ENCODE measurements at places on chromosomes 1 and 21.

DNA sequence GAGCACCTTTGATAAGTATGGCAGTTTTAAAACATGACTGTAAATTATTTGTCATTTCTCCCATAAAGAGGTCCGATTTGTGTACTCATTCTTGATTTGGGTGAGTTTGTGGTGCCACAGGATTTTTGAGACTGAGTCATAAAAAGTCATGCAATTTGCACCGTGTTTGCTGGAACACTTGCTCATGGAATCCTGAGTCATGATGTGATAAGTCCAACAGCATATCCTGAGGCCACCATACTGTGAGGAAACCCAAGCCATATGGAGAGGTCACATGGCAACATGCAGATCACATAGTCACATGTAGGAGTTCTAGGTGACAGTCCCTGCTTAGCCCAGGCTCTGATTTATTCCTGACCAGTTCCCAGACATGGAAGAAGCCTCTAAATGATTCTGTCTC lies 40.8 kb upstream of the PRRX1 start:
- no peak for DNase-seq

DNA sequence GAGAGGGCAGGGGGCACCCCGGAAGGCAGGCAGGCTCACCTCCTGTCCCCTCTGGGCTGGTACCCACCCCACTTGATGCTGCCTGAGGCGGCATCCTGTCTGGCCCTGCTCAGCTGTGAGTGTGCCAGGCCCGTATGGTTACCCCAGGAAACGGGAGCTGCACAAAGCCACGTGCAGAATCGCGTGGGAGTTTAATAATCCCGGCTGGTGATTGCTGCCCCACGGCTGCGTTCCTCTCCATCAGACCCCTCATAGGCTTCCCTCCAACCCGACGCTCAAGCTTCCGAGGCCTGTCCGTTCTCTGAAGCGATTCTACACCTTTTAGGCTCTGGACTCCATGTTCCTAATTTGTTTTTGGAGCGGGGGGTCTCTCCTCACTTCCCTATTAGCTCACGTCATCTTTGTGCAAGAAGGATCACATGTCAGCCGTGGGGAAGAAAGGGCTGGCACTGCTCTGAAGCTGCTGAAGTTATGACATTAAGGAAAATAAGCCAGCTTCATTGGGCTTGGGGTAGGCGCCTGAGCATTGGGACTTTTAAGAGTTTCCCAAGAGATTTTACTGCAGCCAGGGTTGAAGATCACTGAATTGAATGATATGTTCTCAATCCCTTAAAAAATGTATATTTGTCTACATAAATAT lies 1.1 kb upstream of the B3GALT5 start:
- no peak for DNase-seq

GRCh38 chr21:40139636-40140035 lies 272.4 kb downstream of the PCP4 start:
- no peak for DNase-seq

GRCh38 chr1:8092657-8093056 lies 66.5 kb upstream of the ERRFI1 start:
- no peak for DNase-seq

DNA sequence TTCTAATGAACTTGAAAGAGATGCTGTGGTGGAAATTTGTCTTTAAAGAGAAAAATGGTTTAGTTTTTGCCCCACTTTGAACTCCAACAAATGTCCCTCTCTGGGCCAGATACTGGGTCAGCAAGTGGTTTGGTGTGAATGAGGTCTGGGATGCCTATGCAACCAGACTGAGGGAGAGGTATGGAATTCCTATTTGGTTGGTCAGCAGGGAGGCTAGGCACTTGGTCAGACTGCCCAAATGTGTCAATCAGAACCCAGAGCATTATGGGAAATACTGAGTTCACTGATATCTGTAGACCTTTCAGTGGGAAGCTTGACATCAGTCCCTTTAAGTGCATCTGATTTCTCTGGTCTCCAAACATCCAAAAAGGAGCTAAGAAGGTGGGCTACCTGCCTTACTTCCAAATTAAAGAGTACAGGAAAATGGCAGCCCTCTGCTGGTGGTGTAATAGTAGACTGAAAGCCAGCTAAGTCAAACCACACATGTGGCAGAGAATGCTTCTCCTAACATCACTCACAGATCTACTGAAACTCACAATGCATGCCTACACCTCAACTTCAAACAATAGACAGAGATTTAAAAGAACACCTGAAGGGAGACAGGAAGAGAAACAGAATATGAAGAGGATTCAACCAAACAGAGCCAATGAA lies 510.1 kb downstream of the PLA2G4A start:
- no peak for DNase-seq

DNA sequence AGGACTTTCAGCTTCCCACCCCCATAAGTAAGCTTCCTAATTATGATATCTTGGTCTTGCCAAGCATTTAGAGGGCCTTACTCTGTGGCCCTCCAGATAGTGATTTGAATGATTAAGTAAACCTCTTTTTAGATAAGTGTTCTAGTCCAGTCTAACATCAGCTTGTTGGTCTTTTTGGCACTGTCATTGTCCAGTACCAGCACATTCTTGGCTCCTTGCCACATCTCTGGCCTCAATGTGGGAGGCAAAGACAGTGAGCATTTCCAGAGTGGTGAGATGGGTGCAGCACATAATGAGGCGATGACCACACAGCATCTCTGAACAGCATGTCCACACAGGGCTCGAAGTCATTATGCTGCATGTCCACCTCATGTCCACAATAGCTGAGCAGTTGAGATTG lies 6.1 kb downstream of the CAPZA1 start:
- no peak for DNase-seq

- no peak for DNase-seq
Measured at GRCh38 chr1:89130716-89131115, 4.8 kb upstream of the GBP2 start.

GRCh38 chr1:227729881-227730629 lies 5.0 kb downstream of the JMJD4 start:
- DNase-seq = no peak

GRCh38 chr1:208074353-208074752 lies 163.4 kb upstream of the CD34 start:
- no peak for DNase-seq

- no peak for DNase-seq
Measured at GRCh38 chr1:21966247-21967000, 10.4 kb upstream of the CELA3B start.

- no peak for DNase-seq
Measured at GRCh38 chr21:36835383-36835795, 131.1 kb downstream of the HLCS start.

DNA sequence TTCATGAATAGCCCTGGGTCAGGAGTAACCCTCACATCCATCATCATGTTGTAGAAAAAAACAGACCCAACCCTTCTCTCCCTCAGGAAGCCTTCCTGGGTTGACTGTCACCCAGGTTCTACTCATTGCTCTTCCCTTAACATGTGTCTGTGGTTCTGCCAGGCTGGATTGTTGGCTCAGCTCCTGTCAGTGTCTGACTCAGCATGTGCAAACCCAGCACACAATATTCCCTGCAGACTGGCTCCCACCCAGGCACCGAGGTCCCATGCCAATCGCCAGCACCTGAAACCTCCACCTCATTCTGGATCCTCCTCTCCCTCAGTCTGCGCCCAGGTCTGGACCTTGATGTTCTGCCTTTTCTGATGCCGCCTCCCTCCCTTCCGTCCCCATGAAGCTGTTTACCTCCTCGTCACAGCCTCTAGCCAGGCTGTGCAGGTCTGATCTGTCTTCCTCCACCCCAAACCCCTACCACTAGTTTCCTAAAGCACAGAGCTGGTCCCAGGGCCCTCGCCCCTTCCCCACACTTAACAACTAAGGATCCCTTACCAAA lies 4.3 kb upstream of the S100A8 start:
- DNase-seq = no peak

DNA sequence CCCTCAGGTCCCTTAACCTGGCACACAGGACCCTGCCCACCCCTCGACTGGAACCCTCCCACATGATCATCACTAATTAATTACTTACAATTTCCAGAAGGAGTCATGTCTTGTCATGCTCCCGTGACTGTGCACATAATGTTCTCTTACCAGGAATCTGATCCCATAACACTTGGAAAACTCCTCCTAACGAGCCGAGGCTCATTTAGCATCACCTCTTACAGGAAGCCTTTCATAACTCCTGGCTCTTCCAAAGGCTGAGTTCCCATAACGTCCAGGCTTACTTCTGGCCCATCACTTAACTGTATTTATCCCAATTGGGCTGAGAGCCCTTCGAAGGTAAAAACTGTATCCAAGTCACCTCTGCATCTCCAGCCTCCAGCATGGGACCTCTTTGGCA lies 147.9 kb upstream of the JUN start:
- no peak for DNase-seq

DNA sequence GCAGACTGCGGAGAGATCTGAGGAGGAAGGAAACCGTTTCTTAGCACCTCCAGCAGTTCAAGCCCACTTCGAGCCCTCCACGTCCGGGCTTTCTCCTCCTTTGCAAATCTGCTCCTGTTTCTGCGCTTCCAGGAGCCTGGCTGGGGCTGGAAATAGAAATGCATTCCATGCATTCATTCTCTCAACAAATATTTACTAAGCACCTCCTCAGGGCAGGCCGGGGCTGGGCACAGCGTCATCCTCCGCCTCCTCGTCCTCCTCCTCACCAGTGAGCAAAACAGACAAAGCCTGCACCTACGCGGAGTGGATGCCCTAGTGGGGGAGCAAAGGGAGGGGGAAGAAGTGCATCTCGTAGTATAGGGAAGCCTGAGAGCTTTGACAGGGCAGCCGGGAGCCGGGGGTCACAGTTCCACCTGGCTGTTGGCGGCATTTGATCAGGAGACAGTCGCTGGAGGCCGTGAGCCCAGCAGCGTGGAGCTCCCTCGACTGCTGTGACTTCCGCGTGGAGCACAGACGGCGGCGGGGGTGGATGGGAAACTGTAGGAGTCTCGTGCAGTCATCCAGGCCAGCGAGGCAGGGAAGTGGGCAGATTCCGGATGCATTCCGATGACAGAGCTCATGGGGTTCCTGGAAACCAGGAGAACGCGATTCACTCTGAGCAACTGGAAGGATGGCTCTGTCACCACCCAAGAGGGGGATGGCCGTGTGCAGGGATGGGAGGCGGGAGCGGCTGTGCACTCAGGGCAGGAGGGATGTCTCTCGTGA lies 93.5 kb downstream of the SIK1 start:
- peak; percentile 38 for DNase-seq

DNA sequence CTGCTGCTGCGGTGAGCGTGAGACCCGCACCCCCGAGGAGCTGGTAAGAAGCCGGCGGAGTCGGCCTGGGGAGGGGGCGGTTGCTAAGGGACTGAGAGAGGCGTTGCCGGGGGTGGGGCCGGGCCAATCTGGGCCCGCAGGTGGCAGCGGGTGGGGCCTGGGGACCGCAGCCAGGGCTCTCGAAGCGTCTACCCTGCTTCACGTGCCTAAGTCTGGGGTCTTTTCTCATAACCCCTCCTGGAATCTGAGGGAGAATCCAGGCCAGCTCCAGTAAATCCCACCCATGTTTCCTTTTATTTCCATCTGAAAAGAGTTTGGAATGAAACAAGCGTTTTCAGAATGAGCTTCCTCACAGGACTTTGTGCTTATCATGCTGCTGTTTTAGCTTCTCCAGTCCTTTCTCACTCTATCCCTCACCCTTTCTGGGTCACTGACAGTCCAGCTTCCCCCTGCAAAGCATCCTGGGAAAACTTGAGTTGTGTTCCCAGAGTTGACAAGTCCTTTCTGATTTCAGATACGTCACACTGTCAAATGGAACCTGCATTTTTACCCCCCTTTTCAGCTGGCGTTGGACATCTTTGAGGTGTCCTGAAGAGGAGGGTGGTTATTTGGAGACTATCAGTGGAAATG lies 431 bp downstream of the CLCN6 start:
- peak; percentile 18 for DNase-seq

- DNase-seq = no peak
Measured at GRCh38 chr1:70103770-70104169, 101.6 kb downstream of the LRRC40 start.

DNA sequence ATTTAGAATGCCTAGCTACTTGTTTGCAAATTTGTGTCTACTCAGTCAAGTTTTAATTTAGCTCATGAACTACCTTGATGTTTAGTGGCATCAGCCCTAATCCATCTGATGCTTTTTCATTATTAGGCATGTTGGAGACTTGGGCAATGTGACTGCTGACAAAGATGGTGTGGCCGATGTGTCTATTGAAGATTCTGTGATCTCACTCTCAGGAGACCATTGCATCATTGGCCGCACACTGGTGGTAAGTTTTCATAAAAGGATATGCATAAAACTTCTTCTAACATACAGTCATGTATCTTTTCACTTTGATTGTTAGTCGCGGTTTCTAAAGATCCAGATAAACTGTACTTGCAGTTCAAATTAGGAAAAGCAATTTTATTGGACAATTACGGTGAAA lies 7.6 kb downstream of the SOD1 start:
- no peak for DNase-seq

GRCh38 chr1:19765623-19766022 lies 34.1 kb downstream of the TMCO4 start:
- no peak for DNase-seq
